ENCODE measurements at places on chromosomes 5 and 9. TPM values are rescaled to one million over a fixed set of nuclear protein-coding genes. Genes with fewer than 3 reads are reported as not detected.

Gene GARNL3
- total RNA-seq: 15.8 TPM

Gene FBLL1
- total RNA-seq: 0.86 TPM

Gene PDE8B
- total RNA-seq: 1.5 TPM

Gene PCDHB15
- total RNA-seq: 1.9 TPM

Gene ANKRD18B
- 9.5 TPM for total RNA-seq

Gene PKD2L2
- not detected for total RNA-seq

Gene SV2C
- 0.16 TPM for total RNA-seq

Gene PCDH12
- 2.0 TPM for total RNA-seq

Gene MARVELD2
- total RNA-seq: 29.4 TPM

Gene BHMT2
- 0.89 TPM for total RNA-seq

Gene SAXO1
- 0.21 TPM for total RNA-seq

Gene EGFL7
- 12.2 TPM for total RNA-seq

DNA sequence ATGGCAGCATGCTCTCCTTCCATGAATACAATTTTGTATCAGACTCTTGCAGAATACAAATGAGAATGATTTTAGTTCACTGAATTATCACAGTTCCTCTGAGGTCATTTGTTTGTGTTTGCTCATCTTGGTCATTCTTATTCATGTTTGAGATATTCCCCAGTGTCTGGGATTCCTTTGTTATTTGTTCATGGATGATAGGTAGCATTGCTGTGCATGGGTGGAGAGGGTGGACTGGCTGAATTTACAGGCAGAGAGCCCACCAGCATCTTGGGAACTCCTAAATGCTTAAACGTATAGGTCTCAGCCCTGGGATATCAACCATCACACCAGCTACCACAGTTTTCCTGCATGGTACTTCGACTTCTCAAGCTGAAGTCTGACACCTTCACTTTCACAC, 459.8 kb downstream of the CCDC171 start:
- no peak for DNase-seq

- DNase-seq: no peak
These were observed 166.4 kb upstream of the PIK3R1 start for GRCh38 chr5:68049053-68049713.

GRCh38 chr5:81853030-81853357, 102.1 kb upstream of the SSBP2 start:
- DNase-seq: no peak

DNA sequence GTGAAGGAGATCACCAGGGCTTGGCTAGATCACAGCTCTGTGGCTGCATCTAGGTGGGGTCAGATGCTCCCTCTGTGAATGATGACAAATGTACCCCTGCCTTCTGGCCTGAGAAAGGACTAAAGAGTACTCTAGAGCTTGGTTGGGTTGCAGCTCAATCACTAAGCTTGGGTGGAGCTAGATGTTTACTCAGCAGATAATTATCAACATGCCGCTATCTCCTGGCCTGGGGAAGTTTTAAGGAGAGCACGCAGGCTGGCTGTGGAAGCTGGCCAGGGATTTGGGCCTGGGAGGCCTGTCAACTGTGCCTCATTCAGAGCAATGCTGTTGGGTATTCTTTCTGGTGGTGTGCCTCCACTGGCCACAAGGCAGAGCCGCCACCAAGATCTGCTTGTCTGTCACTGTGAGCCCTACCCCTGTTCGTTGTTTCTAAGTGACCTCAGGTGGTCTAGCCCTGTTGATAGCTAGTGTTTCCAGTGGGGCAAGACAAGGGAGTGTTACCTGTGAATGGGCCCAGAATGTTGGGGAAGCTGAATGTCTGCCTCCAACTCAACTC, 181.7 kb downstream of the ADGRV1 start:
- DNase-seq: no peak

DNA sequence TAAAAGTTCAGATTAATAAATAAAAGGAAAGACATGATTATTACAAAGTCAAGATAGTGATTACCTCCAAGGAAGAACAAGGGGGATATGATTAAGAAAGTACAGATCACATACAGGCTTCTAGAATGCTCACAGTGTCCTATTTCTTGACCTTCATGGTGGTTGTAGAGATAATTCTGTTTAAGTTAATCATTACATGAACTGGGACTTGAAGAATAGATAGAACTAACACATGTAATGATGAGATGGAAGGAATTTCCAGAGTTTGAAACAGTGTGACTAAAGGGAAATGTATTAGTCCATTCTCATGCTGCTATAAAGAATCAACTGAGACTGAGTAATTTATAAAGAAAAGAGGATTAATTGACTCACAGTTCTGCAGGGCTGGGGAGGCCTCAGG, 72.7 kb downstream of the LURAP1L start:
- DNase-seq: no peak

DNA sequence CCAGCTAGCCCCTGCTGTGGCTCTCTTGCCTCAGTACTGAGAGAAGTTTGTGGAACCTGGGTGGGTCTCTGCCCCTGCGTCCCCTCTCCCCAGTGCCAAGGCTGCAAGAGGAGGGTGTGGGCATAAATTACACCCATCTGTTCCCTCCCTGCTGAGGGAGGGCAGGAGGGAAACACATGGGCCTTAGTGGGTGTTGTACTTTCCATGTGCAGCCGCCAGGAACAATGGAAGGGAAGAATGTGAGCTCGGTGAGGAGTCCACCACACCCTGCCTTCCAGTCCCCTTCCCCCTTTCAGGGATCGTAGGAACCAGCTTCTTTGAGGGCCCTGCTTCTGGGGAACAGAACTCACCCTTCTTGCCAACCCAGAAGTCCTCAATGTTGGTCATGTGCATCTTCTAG, 138.2 kb upstream of the KLF4 start:
- DNase-seq: no peak

- no peak for DNase-seq
These were observed 234.9 kb downstream of the FAM170A start for GRCh38 chr5:119864286-119864685.

GRCh38 chr5:32182463-32183063, 8.4 kb upstream of the GOLPH3 start:
- DNase-seq: no peak

- no peak for DNase-seq
These were observed 204.7 kb downstream of the TTLL11 start for GRCh38 chr9:121888438-121888775.

- no peak for DNase-seq
These were observed 17.3 kb upstream of the EXOC3 start for GRCh38 chr5:425714-426113.

DNA sequence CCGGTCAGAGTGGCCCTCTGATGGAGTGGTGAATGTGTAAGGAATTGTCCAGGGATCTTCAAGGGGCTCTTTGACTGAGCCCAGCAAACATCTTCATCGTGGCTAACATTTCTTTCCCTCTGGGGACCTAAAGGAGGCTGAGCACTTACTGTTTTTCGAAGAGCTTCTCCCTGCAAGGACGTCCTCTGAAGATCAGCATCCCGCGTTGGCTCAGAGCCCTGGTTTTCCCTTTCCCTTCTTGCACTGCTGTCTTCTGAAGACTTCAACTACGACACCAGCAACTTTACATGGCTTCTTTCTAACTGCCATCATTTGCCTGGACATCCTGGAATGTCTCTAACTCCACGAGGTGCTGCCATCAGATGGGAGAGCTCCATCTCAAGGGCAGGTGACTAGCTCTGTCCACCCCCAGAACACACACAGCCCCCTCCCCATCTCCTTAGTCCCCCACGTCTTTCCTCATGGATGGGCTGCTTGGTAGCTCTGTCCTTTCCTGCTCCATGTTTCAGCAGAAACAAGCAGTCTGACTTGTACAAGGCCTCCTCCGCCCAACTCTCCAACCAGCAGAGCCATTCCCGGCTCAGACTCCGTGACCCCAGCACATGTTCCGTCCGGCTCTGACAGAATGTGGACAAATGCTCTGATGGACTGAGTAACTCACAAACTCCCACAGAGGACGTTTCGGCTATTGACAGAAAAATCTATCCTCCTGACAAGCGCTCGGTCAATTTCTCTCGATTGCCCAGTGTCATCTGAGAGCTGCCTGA, 17.1 kb downstream of the SHB start:
- no peak for DNase-seq

- DNase-seq: no peak
These were observed 149.1 kb downstream of the ATP10B start for GRCh38 chr5:160702934-160703333.

- DNase-seq: no peak
These were observed 75.5 kb downstream of the SEMA4D start for GRCh38 chr9:89422151-89422975.

- DNase-seq: no peak
These were observed 149.9 kb downstream of the ISOC1 start for GRCh38 chr5:129244478-129244877.

- no peak for DNase-seq
These were observed 125.9 kb upstream of the LMX1B start for GRCh38 chr9:126487856-126488255.

DNA sequence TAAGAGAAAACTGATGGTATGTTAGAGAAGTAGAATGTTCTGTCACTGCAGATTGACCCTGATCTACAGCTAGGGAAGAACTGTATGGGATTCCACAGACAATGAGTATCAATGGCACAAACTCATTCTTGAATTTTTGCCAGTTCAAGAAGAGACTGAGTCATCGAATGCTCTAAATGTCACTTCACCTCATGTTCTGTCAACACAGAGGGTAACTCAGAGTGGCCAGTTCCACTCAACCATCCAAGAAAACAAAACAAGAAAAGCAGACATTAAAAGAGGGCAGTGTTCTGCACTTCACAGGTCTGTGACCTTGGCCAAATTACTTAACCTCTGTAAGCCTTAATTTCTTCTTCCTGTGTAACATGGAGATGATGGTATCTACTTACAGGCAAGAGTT, 132.2 kb upstream of the HMHB1 start:
- no peak for DNase-seq

DNA sequence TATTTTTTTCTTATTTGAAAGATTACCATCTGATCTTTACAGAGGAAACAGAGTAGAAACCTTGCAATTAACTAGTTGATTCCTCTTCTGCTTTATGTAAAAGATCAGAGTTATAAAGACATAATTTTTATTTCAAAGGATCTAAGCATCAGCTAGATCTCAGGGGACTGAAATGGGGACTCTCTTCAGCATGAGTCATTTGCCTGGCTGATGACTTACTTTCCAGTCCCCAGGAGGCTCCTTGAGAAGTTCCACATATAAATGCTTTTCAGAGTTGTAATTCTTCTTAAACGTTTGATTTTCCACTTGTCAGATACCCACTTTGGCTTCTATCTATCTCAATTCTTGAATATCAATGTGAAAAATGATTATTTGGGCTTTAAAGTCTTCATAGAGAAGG, 389.4 kb downstream of the RAB3C start:
- DNase-seq: no peak

DNA sequence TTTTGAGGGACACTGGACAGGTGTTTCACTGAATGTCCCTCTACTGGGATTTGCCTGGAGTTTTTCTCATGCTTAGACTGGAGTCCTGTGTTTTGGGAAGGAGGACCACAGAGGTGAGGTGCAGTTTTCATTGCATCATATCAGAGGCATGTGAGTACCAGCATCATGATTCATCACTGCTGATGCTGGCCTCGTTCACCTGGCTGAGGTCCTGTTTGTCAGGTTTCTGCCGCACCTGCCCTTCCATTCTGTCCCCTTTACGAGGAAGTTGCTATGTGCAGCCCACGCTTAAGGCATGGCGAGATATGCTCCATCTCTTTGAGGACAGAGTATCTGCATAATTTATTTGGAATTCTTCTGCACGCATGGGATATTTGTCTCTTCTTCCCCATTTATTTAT, 162.1 kb downstream of the TENT4A start:
- no peak for DNase-seq

DNA sequence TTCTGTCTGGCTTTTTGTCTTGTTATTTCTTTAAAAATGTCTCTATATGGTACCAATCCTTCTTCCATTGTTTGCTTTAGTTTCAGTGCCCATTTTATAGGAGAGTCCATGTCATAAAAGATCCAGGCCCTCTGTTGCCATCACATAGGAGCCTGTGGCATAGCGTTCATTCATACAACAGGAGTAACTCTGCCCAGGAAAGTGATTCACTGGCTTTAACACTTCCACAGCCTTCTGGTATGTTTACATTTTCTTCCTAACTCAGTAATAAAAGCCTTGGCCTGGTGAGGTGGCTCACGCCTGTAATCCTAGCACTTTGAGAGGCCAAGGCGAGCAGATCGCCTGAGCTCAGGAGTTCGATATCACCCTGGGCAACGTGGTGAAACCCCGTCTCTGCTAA, 519.3 kb upstream of the PTGER4 start:
- DNase-seq: no peak

DNA sequence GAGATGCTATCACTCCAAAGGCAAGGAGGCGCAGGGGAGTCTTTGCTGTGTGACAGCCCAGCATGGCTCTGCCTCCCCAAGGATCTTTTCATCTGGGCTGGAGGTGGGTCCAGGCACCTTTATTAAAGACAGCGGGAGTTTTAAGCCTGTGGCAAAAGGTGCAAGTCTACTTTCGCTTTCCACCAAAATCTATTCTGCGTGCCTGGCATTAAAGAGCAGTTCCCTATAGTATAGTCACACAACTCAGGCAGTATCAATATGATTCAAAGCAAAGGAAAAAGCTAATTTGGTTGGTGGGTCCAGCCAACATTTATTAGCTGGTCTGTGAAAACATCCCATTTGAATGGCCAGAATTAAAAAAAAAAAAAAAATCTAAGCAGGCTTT, 398.7 kb downstream of the EBF1 start:
- no peak for DNase-seq

- no peak for DNase-seq
These were observed 412.4 kb downstream of the NTRK2 start for GRCh38 chr9:85081963-85082362.
